Fibroblast of skin of abdomen (primary cell): ENCODE measurements at places on chromosomes 2 and 18.

DNA sequence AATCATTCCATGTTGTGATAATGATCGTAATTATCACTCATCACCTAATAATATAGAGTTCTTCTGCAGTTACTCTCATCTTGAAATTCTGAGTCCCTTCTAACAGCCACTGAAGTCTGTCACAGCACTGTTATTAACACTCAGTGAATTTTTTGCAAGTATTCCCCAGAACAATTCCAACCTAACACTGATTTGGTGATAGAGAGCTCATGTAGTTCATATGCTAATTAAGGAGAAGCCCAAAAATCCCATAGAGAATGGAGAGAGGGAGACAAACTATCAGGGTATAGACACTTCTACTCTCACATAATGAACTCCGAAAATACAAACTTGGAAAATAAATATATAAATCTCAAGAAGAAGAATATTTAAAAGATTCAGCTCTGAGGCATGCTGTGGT is 1253.4 kb upstream of the NXPH2 start:
- DNase-seq: no peak

DNA sequence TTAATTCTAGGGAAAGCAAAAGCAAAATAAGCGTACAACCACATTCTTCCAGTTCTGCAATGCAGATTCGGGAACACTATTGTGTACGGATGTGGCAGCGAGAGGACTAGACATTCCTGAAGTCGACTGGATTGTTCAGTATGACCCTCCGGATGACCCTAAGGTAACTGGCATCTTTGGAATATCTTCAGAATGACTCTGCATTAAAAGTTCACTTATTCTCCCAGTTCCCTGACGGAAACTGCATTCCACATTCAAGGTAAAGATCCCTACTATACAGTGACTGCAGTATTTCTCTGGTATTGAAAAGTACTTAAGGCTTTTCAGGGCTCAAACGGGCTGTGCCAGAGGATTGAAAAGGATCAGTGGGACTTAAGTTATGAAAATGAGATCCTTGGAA is 10.9 kb downstream of the DDX18 start:
- no peak for DNase-seq

- DNase-seq: peak; percentile 66
Observed at GRCh38 chr2:10329880-10330699, 27.4 kb downstream of the HPCAL1 start.

DNA sequence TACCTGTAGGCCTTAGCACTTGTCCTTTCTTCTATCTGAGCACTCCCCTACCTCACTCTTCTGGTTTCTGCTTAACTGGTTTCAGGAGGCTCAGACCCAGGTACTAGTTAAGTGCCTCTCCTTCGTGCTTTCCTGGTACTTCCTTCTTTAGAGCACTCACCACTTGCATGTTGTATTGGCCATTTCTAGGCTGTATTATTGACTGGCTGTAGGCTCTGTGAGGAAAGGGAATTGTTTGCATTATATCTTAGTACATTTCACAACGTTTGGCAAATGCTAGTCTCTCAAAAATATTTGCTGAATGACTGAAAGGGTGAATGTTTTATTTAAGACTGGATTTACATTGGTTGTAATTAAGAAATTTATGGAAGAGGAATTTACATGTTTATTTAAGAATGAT is 36.0 kb upstream of the SCN1A start:
- DNase-seq: no peak

DNA sequence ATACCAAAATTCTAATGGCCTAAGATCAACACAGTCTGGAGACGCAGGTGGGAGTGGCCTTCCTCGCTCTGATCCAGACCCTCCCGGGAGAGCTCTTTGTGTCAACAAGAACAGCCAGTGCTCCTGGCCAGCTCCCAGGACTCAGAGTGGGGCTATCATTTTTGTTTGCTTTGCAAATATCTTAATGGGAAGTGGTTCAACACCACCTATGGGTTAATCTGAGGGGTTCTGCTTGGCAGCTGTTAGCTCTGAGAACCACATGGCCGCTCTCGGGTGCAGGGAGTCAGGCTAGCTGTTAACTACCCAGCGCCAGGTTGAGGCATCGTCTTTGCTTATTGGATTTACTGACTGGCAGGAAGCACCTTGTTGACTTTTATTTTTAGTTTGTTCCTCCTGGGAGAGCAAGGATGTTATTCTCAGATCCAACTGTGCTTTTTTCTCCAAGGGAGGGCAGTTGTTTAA is 184.8 kb upstream of the SP5 start:
- peak; percentile 55 for DNase-seq

- DNase-seq: no peak
Observed at GRCh38 chr2:120267348-120267747, 14.7 kb downstream of the RALB start.

GRCh38 chr2:162317861-162318327 is 590 bp downstream of the IFIH1 start:
- no peak for DNase-seq

- no peak for DNase-seq
Observed at GRCh38 chr2:168613551-168613950, 157.5 kb downstream of the CERS6 start.

DNA sequence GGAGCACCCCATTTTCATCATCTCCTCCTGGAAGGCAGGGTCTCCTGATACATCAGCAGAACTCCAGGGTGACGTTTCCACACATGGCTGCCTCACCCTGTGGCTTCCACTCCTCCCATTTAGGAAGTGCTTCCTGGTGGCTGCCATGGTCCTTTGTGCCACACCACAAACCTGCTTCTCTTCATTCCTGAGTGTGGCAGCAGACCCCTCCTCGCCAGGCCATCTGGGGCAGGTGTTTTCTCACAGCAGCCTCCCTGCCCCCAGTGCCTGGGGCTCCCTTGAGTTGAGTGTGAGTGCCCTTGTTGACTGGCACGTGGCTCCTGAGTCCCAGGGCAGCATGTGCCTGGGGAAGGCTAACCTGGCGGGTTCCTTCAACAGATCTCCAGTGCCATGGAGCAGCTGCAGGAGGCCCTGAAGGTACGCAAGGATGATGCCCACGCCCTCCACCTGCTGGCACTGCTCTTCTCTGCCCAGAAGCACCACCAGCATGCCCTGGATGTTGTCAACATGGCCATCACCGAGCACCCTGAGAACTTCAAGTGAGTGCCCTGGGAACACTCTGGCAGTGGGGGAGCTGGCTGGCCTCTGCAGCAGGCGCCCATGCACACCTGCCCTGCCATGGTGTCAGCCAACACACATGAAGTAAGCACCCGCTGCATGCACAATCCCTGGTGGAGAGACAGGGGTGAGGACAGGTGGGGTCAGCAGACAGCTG is 113.4 kb upstream of the MCFD2 start:
- no peak for DNase-seq

GRCh38 chr18:31044926-31045325 is 2.4 kb upstream of the DSC3 start:
- no peak for DNase-seq

DNA sequence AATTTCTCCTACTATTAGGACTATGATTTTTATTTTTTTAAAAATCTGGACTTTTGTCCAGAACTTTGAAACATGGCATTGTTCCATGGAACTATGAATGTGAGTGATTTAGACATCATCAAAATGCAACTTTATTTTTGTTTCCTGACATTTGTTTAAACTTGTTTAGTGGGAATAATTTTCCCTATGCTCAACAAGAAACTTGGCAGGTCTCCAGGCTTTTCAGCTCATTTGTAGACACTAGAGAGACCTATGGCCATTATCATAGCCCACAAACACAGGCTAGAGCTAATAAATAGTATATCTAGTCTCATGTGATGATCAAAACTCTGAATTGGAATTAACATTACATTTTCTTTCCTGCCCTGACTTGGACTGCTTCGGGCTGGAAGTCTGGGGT is 145.1 kb upstream of the CELF4 start:
- DNase-seq: no peak

DNA sequence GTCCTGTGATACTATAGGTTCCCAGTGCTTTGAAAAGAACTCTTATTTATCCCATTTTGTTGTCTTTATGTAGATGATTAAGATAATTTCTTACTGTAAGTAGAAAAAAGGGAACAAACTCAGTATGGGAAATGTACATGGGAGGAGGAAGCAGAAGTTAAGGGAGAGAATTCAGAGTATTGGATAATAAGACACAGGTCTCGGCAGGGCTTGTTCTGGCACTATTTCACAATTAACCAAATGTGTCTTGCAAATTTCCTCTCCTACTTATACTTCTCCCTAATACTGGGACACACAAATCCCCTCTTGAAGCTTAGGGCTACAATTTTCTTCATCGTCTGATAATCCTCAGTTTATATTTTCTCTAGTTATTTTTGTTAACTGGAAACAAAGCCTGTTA is 744.0 kb downstream of the ADCYAP1 start:
- no peak for DNase-seq

DNA sequence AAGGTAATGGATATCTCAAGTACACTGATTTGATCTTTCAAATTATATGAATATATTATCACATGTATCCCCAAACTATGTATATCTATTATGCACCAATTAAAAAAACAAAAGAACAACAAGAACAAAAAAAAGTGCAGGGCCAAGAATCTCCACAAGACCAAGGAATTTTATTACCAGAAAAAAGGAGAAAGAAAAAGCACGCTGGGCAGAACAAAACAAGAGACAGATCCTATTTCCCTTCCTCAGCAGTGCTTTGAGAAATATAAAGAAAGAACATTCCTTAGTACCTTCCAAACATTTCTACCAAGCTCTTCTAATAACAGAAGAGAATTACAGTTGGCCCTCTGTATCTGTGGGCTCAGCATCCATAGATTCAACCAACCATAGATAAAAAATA is 144.7 kb upstream of the CREB1 start:
- no peak for DNase-seq

DNA sequence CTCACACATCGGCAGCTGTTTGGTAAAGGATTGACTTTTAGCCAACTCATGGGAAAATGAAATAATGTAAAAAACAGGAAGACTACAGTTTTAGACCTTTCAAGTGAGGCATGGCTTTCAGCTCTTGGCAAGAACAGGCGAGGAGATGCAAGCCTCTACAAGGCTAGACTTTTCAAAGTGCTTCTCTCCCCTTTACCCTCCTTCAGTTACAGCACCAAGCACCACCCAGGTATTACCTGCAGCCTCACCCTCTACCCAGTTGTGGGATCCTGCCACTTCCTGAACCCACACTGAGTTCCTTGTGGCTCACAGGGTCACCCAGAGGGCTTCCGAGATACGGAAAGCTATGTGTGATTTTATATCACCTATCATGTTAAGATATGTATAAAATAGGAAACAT is 14.7 kb downstream of the UGT1A10 start:
- no peak for DNase-seq

DNA sequence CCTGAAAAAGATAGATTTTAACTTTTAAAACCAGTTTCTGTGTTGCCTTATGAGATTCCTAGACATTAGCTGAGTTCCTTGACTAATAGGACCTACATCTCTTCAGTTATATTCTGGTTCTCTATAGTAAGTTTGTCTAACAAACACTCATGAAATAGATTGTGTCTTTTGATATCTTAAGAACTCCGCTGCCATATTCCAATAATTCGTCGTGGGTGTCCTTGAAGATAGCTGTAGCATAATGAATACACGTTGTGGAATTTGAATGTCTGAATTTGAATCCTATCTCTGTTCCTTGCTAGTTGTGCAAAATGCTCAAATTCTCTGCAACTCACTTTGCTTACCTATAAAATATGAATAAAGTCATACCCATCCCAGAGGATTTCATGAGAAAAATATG is 176.8 kb upstream of the COL3A1 start:
- no peak for DNase-seq

GRCh38 chr2:203804764-203805485 is 62.6 kb upstream of the CTLA4 start:
- no peak for DNase-seq

GRCh38 chr2:32290000-32290339 is 12.3 kb downstream of the YIPF4 start:
- DNase-seq: no peak

DNA sequence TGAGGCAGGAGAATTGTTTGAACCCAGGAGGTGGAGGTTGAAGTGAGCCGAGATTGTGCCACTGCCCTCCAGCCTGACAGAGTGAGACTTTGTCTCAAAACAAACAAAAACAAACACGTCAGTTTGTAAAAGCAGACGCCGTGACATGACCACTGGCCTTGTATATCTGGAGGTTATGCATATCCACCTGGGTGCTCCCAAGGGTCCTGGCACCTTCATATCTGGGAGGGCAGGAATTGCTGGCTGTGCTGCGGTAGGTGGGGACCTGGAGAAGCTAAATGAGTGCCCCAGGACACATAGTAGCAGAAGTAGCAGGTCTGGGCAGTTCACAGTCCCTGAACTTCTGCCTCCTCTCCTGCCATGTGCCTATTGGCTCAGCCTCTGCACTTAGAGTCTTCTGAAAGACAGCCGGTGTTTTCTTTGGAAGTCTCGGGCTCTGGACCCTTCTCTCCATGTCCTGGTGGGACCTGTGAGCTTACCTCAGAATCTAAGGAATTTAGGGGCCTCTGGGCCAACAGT is 30.9 kb upstream of the IL1R2 start:
- no peak for DNase-seq

- no peak for DNase-seq
Observed at GRCh38 chr18:21656402-21656801, 44.3 kb downstream of the SNRPD1 start.

GRCh38 chr2:42171396-42171980 is 2.3 kb downstream of the EML4 start:
- peak; percentile 64 for DNase-seq

DNA sequence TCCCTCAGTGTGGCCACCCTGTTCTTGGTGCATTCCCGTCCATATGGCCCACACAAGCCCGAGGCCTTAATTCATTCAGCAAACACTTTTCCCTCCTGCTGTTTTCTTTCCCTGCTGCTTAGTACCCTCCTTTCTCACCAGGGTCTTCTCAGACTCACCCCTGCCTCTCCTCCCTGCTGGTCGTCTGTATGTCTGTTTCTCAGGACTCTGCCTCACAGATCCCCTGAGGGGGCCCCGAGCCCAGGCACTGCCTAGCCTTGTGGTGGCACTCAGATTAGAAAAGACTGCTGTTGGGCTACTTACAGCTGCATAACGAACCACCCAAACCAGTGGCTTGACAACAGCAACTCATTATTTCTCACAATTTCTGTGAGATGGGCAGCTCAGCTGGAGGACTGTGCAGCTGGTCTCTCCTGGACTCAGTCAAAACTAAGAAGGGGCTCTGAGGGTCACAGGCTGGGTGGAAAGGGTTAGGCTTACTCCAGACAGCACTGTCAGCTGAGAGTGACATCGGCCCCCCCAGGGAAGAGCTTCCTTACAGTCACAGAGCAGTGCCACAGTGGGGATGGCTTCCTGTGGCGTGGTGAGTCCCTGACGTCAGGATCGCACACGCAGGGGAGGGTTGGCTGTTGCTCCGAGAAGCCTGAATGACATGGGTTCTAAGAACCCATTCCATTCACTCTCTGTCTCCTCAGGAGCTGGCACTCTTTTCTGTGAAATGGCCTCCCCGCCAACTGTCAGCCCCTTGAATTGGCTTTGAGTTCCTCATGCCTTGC is 139.0 kb downstream of the UXS1 start:
- no peak for DNase-seq

DNA sequence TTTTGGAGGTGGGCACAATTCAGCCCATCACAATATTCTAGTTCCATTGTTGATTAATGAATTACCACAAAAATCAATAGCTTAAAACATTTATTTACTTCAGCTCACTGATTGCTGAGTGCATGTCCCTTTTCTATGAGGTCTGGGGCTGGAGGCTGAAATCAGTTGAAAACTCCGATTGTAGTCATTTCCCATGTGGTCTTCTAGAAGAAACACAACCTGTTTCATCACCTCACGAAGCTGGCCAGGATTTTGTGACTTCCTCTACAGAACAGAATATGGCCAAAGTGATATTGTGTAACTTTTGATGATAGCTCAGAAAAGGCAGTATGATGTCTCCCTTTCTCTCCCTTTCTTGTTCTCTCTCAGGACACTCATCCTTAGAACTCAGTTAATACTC is 44.1 kb upstream of the CYRIA start:
- DNase-seq: no peak

- DNase-seq: peak; percentile 27
Observed at GRCh38 chr2:29293830-29294438, 178.7 kb downstream of the CLIP4 start.
